PC-3 (cell line): ENCODE measurements at places on chromosomes 2 and 18.

- DNase-seq: no peak
Observed at GRCh38 chr2:237429753-237430152, 15.8 kb upstream of the COL6A3 start.

DNA sequence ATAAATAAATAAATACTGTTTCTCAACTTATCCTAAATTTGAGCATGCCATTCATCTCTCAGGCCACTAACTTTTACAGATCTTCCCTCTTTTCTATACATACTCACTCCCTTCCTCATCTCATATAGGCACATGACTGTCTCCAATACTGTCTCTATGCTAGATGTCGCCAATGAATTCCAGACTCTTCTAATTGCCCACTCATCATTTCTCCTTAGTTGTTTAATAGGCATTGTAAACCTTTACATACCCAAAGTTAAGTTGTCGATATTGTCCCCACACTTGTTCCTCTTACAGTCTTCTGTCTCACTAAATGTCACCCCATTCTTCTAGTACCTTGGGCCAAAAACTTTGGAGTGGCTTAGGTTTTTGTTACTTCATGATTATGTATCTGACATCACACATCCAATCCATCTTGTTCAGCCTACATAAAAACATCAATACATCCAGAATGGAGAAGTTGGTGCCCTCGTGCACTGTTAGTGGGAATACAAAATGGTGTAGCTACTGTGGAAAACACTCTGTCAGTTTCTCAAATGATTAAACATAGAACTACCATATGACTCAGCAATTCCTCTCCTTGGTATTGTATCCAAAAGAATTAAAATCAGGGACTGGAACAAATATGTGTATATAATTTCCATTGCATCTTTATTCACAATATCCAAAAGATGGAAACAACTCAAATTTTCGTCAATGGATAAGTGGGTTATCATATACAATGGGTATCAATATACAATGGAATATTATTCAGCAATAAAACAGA, 935.1 kb downstream of the SLC4A3 start:
- DNase-seq: no peak

DNA sequence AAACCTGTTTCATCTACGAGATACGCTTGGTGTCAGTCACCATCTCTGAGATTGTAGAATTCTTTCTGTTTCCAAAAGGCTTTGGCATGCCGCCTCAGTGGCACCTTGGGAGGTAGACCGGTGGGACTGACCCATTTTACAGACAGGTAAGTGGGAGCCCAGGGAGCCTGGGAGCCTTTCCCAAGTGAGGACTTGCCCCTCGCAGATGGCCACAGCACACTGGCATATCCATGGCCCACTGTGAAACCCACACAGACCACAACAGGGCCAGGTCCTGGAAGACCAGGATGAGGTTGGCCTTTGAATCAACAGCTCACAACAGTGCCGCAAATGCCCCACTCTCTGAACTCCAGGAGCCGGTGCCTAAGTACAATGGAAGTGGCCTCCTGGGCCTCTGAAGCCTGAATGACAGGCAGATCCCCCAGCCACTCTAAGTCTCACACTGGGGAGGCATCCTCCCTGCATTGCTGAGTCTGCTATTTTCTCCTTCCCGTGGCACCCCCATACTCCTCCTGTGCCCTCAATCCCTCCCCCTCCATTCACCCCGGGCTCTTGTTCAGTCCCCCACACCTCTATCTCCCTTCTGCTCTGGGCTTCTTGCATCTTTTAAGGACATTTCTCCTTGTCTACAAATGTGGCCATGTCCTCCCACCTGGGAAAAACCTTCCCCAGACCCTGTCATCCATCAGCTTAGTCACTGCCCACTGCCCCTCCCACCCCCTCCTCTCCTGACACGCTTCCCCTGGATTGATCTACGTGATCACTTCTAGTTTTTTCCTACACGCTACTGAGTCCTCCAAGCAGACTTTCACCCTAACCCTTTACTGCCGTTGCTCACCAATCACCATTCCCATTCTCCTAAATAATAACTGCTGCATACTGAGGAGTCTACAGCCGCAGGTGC, 26.2 kb downstream of the CENPA start:
- DNase-seq: no peak

- peak; percentile 10 for DNase-seq
Observed at GRCh38 chr2:138276339-138276738, 225.2 kb upstream of the SPOPL start.

GRCh38 chr2:68771211-68771751, 36.7 kb downstream of the ARHGAP25 start:
- DNase-seq: no peak

DNA sequence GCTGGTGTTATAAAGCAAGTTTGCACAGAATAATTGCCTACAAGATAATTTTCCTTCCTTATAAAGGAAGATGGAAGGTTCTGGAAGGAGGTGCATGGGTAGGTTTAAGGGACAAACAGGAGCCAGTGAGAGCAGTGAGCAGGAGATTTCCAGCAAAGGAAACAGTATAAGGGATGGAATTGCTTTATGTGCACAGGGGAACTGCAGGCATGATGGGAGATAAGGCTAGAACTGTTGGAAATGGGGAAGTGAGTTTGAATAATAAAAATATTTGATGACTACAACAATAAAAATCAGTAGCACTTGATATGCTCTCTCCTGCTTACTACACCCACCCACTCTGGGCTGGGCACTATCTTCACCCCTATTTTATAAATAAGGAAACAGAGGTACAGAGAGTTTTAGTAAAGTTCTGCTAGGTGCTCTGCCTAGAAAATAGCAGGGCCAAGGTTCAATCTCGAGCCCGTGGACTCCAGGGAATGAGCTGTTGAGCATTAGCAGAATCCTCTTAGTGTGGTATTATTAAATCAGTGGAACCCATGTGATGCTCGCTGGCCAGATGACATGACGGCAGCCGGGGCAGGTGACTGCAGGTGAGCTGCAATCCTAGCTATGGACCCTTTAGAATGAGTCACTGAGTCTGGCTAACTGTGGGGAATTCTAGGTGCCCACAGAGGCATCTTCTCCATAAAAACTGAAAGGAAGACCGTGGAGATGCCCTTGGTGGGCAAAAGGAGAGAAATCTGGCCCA, 302.5 kb downstream of the PIEZO2 start:
- DNase-seq: no peak

- DNase-seq: peak; percentile 28
Observed at GRCh38 chr2:238761868-238762267, 86.0 kb upstream of the TWIST2 start.

- DNase-seq: no peak
Observed at GRCh38 chr2:34936089-34936488, 1337.0 kb upstream of the FAM98A start.

GRCh38 chr18:42527766-42528165, 572.7 kb downstream of the PIK3C3 start:
- DNase-seq: no peak

DNA sequence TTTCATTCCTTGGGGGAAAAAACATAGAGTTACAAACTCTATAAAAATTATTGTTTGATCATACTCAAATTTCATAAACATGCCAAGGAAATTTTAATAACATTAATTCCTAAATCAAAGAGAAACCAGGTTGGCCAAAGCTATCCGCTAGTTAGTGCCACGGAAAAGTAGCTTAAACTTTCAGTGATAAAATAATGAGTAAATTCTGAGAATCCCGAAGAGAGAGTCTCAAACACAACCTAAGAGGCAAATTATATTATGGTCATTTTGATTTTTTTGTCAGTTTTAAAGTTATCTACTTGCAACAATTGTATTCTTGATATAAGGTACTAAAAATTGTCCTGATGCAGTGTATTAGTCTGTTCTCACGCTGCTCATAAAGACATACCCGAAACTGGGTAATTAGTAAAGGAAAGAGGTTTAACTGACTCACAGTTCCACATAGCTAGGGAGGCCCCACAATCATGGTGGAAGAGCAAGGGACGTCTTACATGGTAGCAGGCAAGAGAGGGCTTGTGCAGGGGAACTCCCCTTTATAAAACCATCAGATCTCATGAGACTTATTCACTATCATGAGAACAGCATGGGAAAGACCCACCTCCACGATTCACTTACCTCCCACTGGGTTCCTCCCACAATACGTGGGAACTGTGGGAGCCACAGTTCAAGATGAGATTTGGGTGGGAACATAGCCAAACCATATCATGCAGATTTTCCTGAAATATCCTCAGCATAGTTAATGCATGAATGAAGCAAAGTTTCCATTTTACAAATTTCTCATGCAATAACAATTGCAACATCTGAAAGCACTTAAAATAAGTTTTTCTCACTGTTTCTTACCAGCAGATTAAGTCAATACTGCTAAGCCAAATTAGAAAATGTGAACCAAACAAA, 205.9 kb upstream of the STK17B start:
- no peak for DNase-seq

GRCh38 chr2:95342556-95343320, 45.6 kb downstream of the KCNIP3 start:
- DNase-seq: no peak

GRCh38 chr2:148570989-148571388, 73.6 kb upstream of the EPC2 start:
- no peak for DNase-seq

- DNase-seq: no peak
Observed at GRCh38 chr2:66305718-66306117, 129.2 kb upstream of the MEIS1 start.

DNA sequence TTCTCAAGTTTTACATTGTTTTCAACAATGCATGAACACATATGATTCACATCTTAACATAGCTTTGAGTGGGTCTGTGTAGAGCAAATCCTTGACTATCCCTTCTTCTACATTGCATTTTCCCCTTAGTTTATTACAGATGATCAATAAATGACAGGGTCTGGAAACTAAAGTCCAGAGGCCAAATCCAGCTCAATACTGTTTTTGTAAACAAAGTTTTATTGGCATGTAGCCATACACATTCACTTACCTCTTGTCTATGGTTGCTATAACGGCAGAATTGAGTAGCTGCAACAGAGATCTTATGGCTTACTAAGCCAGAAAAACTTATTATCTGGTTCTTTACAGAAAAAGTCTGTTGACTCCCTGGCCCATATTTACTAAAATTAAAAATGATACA, 12.8 kb downstream of the FANCL start:
- DNase-seq: no peak

- DNase-seq: peak; percentile 66
Observed at GRCh38 chr2:18077704-18078103, 199.2 kb downstream of the KCNS3 start.

DNA sequence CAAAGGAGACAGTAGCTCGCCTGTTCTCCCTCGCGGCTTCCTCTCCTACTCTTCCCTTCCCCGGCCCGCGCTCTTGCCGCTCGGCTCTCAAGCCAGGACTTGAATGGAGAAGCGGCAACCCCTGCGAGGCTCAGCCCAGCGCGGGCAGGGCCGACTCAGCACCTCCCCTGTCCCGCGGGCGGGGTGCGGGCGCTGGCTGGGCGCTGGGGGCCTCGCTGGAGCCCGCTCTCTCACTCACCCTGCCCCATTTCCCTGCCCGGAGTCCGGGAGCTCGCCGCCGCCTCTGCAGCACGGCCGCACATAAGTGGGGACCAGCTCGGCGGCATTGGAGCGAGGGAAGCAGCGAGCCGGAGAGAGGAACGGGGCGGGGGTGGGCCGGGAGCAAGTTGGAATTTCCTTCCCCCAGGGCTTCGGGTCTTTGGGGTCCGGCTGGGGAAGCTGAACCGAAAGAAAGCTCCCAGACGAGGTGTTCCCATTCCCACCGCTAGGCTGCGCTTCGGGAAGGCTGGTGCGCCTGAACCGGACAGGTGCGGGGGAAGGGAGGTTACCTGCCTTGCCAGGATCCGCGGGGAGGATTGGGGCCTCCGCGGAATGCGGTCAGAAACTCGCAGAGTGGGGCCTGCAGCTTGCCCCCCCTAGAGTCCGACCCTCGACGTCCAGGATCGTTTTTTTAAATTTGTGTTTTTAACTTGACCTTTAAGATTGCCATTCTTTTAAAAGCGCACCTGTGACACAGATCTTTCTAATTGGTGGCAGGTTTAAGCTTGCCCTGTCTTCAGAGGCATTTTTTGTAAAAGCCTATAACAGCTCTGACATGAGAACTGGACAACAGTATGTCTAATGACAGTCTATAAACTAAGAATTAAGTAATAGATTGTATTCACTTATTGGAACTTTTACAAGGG, at the start of gene COBLL1:
TSS of gene COBLL1 (minus strand) at position 105 of the 905 bp plus-strand sequence. CDS start 627 bp downstream, outside the sequence.
- peak; percentile 85 for DNase-seq

GRCh38 chr2:28153851-28154250, 238.8 kb upstream of the FOSL2 start:
- no peak for DNase-seq

GRCh38 chr2:118986738-118987137, 44.7 kb downstream of the MARCO start:
- no peak for DNase-seq

DNA sequence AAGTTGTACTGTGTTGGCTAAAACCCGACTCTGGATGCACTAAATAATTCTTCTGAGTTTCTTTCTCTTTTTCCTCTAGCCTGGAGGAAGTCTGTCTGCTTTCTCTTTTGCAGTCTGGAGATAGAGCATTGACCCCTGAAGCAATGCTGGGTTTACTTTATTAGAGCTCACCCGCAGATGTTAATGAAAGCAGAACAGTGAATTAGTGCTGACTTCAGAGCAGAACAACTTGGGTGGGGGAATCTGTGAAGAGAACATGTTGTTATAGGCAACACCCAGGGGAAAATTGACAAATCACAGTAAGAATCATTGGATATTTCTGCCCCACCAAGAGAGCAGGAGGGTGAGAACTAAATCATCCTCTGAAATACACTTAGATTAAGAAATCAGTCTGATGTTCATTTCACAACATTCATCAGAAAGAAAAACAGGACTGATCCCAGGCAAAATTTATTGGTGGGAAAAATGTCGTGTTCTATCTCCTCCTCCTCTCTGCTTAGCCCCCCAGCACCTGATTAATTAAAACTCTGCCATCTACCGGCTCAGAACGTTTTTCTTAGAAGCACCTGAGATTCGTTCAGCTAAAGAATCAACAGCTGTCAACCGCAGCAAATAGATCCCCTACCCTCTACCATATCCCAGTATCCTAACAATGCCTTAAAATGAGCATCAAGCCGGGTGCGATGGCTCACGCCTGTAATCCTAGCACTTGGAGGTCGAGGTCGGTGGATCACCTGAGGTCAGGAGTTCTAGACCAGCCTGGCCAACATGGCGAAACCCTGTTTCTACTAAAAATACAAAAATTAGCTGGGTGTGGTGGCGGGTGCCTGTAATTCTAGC, 165.1 kb downstream of the FMNL2 start:
- no peak for DNase-seq

- DNase-seq: no peak
Observed at GRCh38 chr2:138218397-138218796, 254.1 kb downstream of the HNMT start.

GRCh38 chr2:55408918-55409868, 10.5 kb downstream of the CCDC88A start:
- DNase-seq: no peak

GRCh38 chr2:201118961-201119854, 3.2 kb downstream of the CFLAR start:
- peak; percentile 51 for DNase-seq

GRCh38 chr18:45481821-45482220, 133.5 kb upstream of the SLC14A2 start:
- no peak for DNase-seq

- DNase-seq: no peak
Observed at GRCh38 chr2:219608399-219608964, 10.8 kb downstream of the STK11IP start.

- DNase-seq: peak; percentile 25
Observed at GRCh38 chr2:193240752-193241151, 1046.0 kb upstream of the TMEFF2 start.
